GM13976 (cell line): ENCODE measurements at places on chromosomes 12 and 14.

- DNase-seq: peak; percentile 72
Observed at GRCh38 chr14:49971156-49972130, 78.6 kb downstream of the ARF6 start.

DNA sequence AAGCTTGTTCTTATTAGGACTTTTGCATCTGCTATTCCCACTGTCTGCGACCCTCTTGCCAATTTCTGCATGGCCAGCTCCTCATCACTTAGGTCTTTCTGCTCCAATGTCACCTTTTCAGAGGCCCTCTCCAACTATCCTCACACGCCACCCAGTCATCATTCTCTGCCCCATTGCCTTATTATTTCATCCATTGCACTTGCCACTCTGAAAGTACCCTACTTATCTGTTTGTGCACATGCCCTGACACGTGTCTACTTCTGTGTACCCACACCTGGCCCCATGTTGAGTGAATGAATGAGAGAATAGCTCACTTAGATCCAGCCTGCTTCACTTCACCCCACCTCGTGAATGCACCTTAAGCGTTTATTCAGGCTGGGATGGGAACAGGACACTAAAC is 218.7 kb upstream of the TBX3 start:
- no peak for DNase-seq

GRCh38 chr12:57474430-57474829 is 5.2 kb downstream of the ARHGAP9 start:
- DNase-seq: no peak

- DNase-seq: no peak
Observed at GRCh38 chr14:45290547-45290946, 37.5 kb upstream of the MIS18BP1 start.

GRCh38 chr12:122023339-122024131 is 1.9 kb downstream of the BCL7A start:
- DNase-seq: peak; percentile 79
